Right hindlimb (tissue), 1 donor: ENCODE measurements at places on chromosomes 3 and 15.
A peak's percentile ranks its signal among the peaks of the same experiment; 100 is the strongest.

DNA sequence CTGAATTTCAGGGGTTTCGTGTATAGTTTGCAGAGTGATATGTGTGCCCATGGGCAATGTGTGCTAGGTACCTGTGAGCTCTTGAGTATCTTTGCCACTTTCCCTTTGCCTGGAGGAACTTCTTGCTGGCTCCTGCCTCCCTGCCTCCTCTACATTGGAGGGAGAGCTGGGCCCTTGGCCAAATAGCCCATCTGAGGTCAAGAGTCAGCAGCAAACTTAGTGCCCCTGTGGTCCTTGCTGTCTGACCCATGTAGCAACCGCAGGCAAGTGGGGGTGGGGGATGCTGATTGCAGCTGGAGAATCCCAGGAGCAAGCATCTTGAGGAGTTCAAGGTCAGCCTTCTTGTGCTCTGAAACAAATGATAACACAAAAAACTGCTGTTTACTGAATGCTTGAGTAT lies 5.4 kb upstream of the TBC1D21 start:
- DNase-seq: no peak

- DNase-seq: no peak
These were observed 194.7 kb downstream of the NR1D2 start for GRCh38 chr3:24139463-24140412.

GRCh38 chr3:28018925-28019718 lies 222.3 kb upstream of the CMC1 start:
- no peak for DNase-seq

DNA sequence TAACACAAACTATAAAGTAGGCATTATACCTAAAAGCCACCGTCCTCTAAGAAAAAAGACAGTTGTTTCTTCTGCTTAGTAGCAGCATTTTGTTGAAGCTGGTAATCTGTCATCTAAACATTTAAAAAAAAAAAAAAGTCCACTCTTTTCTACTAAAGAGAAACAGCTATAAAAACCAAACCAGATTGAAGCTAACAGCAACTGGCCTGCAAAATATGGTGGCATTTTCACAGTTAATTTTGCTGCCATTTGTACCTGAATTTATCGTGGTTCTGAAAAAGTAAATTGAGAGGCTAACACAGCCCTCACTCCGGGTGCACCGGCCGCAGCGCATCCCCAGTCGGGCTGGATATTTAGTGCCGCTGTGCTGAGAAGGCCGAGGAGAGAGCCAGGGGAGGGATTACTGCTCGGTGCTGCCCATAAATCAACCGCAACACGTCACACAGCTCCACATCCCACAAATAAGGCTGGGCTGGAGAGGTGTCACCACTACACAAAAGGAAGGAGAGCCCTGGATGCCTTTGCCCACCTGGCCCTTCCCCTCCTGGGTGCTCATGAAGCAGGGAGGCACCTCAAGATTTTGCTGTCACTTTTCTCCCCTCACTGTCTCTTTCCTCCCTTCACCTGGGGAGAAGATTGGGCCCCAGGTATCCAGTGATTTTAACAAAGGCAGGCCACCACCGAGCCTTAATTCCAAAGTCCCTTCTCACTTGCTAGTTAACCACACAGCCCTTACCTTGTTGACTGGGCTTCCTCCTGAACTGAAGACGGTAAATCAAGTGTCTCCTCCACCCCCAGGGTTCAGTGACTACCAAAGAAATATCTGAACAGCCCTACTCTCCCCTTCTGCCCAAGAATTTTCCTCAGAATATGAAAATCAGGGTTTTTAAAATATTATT lies 44.4 kb downstream of the MECOM start:
- no peak for DNase-seq

GRCh38 chr15:45523166-45523460 lies 558 bp upstream of the SLC30A4 start:
- no peak for DNase-seq

GRCh38 chr15:70815604-70816003 lies 38.4 kb downstream of the LARP6 start:
- no peak for DNase-seq

DNA sequence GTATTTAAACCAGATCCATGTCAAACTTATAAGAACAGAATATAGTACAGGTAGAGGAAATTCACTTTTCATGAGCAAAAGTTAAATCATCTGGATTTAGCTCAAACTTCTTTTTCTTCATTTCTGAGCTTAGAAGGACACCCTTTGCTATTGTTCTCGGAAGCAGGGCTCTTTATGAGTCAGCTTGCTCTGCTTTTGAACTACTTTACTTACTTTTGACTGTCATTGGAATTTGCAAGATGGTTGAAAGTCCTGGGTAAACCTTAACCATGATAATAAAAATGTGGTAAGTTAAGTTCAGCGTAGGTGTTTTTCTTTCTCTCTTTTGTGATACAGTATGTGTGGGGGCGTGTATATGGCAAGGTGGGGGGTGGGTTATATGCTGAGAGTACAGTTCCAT lies 312.7 kb upstream of the DPH6 start:
- DNase-seq: no peak

- DNase-seq: no peak
These were observed 207.8 kb downstream of the NTRK3 start for GRCh38 chr15:88048755-88049154.

- DNase-seq: peak; percentile 19
These were observed 175.9 kb downstream of the OTOL1 start for GRCh38 chr3:161672478-161672877.

DNA sequence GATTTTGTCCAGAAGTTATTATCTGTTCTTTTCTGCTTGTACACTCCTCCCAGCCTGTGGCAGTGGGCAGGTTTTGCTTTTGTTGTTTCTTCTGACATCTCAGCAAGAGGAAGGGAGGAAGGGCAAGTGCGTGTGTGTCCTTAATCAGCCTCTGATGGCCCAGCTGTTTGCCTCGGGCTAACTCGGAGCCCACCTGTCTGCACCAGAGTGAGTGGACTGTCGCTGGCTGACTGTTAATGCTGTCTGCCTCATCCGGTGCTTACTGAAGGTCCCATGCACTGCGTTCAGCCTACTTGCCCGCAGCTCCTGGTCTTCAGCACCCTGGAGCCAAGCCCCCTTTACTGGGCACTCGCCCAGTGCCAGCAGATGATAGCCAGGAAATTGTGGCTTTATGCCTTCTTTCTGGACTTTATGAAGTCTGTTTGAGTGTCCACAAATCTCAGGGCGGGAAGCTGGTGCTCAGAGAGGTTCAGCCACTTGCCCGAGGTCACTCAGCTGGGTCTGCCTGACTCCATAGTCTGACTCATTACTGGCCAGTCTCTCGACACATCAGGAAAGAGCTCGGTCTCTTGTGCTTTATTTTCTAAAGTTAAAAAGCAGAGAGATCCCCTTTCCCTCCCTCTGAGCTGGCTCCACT lies 89.5 kb downstream of the CHRNA7 start:
- DNase-seq: no peak

GRCh38 chr3:37443363-37444035 lies 269.1 kb upstream of the LRRFIP2 start:
- DNase-seq: no peak

GRCh38 chr3:53253707-53254508 lies 1.9 kb downstream of the TKT start:
- DNase-seq: no peak

GRCh38 chr15:82698711-82699345 lies 10.8 kb downstream of the AP3B2 start:
- DNase-seq: no peak

- DNase-seq: no peak
These were observed 8.6 kb upstream of the SKIC8 start for GRCh38 chr15:78307976-78308375.

DNA sequence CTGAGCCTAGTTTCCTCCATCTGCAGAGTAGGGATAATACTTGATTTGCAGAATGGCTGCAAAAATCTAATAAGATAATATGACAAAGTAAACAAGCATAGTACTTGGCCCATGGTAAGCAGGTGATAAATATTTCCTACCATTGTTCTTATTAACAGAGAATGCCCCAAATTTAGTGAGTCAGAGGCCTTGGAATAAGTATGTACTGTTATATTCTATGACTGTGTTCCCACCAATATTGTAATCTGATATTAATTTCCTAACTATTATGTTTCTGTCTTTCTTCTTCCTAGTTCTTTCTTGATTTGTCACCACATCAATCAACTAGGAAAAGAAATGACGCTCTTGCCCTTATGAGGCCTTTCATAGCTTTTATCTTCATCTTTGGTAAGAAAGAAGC lies 178.4 kb upstream of the SLC2A2 start:
- no peak for DNase-seq

- DNase-seq: peak; percentile 12
These were observed 17.4 kb downstream of the GRIP2 start for GRCh38 chr3:14522768-14523167.

- no peak for DNase-seq
These were observed 102.8 kb downstream of the IL1RAP start for GRCh38 chr3:190616637-190617036.

DNA sequence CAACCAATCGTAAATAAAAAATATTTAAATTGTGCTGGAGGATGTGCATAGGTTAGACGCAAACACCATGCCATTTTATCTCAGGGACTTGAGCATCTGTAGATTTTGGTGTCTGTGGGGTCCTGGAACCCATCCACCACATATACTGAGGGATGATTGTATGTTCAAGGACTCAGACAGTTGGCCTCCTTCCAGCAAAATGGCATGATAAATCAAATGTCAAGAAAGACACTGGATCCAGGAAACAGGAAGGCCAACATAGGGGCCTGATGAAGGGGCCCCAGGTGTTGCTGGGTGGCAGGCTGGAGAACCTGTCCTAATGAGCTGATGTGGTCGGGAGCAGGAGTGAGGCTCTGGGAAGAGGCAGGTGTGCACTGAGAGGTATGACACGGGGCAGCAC lies 289.5 kb downstream of the GABRG3 start:
- no peak for DNase-seq

DNA sequence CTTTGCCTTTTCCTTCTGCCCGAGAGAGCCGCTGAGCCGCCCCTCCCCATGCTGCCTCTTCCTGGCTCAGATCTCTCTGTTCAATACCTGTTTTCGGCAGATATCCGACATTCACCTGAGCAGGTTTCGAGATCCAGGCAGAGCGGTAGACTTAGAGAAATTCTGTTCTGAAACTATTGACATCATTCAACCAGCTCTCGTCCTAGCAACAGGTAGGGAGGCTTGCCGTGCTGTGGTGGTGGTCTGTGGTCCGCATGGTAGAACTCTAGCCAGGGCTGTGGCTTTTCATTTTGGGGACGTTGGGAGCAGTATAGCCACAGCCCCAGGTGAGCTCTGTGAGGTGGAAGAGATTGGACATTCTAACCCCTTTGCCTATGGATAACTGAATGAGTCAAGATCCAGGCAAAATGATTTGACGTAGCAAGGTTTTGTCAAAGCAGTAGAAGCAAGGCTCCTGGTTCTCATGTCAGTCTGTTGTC lies 810 bp downstream of the TMEM62 start:
- DNase-seq: no peak

DNA sequence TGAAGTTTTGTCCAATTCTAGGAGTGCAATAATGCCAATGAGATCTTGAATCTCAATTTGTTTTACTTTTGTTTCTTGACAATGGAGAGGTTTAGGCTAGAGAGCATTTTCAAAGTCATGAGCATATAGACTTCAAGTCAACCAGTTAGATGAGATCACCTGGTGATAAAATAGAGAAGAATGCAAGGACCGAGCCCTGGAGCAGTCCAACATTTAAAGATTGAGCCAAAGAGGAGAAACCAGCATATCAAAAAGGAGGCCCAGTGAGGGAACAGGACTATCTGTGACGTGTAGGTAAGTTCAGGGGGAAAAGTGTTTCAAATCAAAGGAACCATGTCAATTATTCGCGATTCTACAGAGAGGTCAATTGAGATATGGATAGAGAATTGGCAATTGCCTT lies 1.7 kb upstream of the PIAS1 start:
- DNase-seq: no peak

DNA sequence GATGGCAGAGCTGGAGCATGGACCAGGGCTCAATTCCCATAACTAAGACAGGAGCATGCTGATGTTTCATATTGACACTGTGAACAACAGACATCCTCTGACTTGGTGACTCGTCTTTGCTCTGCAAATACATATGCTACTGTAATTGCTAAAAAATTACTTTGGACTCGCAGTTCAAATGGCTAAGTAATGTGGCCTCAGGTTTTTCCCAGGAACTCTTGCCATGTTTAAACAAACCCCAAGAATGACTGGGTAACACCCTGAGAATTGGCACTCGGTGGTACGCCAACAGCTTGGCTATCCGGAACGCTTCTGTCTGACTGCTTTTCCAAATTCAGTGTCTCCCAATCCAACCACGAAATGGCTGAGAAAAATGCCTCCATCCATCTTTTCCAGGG lies 456.7 kb upstream of the THBS1 start:
- no peak for DNase-seq

- DNase-seq: peak; percentile 24
These were observed 227.3 kb upstream of the C2CD4B start for GRCh38 chr15:62392376-62392775.

DNA sequence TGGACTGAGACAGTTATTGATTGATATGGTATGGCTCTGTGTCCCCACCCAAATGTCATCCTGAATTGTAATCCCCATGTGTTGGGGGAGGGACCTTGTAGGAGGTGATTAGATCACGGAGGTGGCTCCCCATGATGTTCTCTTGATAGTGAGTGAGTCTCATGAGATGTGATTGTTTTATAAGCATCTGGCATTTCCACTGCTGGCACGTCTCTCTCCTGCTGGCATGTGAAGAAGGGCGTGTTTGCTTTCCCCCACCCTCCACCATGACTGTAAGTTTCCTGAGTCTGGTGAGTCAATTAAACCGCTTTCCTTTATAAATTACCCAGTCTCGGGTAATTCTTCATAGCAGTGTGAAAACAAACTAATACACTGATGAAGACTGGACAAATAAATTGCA lies 105.6 kb upstream of the MELTF start:
- DNase-seq: no peak

GRCh38 chr3:82790307-82791097 lies 1029.1 kb upstream of the GBE1 start:
- no peak for DNase-seq

GRCh38 chr15:75961331-75961730 lies 50.9 kb downstream of the NRG4 start:
- no peak for DNase-seq

GRCh38 chr3:127730666-127731295 lies 58.0 kb downstream of the ABTB1 start:
- no peak for DNase-seq

- DNase-seq: no peak
These were observed 221.6 kb upstream of the UBE2E1 start for GRCh38 chr3:23583980-23584740.

- DNase-seq: no peak
These were observed 56.0 kb downstream of the RPLP1 start for GRCh38 chr15:69508659-69509058.

GRCh38 chr15:47184908-47185801 lies 532.1 kb upstream of the SEMA6D start:
- peak; percentile 36 for DNase-seq
